ENCODE measurements at places on chromosomes 7 and 10.
A peak's percentile ranks its signal among the peaks of the same experiment; 100 is the strongest.

- DNase-seq = no peak
Measured at GRCh38 chr7:26789481-26790184, 74.8 kb downstream of the SKAP2 start.

- no peak for DNase-seq
Measured at GRCh38 chr10:47458466-47459154, 25.3 kb downstream of the ANXA8 start.

DNA sequence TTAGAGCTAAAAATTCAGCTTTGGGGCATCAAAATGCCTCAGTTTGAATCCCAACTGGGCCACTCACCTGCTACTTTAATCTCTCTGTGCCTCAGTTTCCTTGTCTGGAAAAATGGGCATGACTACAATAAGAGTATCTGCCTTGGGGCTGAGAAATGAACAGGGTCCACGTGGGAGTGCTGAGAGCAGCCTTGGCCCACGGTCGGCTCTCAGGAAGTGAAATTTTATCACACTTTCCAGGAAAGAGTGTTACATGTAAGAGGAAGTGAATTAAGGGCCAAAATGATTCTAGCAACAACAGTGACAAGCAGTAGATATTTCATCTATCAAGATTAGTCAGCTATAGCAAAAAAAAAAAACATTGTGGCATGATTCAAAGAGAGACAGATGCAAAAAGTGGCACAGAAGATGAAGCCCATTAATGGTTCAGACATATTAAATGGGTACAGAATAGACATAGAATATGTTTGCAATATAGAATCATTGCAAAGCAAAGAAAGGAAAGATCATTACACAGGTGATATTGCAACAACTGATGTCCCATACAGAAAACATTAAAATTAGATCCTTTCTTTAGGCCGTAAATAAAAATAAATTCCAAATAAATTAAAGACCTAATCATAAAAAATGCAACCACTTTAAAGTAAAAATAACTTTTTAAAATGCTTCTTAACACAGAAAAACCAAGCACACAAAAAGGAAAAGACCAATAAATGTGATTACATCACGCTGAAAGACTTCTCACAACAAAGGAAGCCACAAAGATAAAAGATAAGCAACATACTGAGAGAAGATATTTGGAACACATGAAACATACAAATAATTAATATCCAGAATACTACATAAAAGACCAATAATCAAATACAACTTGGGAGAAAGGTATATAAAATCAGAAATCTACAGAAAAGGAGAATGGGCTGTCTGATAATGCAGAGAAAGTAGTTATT, 4.3 kb downstream of the TMEM273 start:
- no peak for DNase-seq

GRCh38 chr7:5296611-5297226, 14.0 kb downstream of the SLC29A4 start:
- DNase-seq = peak; percentile 69

- no peak for DNase-seq
Measured at GRCh38 chr10:58972576-58973234, 203.7 kb upstream of the PHYHIPL start.

DNA sequence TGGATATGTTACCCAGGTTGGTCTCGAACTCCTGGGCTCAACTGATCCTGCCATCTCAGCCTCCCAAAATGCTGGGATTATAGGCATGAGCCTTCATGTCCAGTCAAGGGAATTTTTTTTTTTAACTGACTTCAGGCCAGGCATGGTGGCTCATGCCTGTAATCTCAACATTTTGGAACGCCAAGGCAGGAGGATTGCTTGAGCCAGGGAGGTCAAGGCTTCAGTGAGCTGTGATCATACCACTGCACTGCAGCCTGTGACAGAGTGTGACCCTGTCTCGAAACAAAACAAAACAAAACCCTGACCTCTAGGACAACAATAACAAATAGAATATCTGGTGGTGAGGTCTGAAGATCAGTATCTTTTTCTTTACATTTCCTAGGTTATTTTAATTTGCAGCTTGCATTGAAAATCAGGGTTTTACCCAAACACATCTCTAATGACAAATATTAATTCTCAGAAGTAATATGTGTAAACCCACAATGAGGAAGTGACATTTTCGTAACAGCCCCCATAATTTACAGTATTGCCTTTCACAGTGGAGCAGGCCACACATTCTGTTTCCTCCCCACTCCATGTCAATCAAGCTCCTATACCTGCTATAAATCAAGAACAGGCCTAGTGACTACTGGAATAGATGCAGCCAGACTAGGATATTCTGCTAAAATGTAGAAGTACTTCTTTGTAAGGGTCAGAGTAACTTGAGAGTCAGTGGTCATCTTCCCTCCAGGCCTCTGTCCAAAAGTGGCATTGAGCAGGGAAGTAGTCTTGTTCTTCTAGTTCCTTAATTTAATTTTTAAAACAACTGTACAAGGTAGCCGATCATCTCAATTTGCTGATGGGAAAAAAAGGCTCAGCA, 43.3 kb upstream of the ECHDC3 start:
- no peak for DNase-seq

- DNase-seq = no peak
Measured at GRCh38 chr7:140310337-140311002, 87.9 kb downstream of the SLC37A3 start.

- no peak for DNase-seq
Measured at GRCh38 chr10:99906470-99906869, 103.3 kb downstream of the DNMBP start.

DNA sequence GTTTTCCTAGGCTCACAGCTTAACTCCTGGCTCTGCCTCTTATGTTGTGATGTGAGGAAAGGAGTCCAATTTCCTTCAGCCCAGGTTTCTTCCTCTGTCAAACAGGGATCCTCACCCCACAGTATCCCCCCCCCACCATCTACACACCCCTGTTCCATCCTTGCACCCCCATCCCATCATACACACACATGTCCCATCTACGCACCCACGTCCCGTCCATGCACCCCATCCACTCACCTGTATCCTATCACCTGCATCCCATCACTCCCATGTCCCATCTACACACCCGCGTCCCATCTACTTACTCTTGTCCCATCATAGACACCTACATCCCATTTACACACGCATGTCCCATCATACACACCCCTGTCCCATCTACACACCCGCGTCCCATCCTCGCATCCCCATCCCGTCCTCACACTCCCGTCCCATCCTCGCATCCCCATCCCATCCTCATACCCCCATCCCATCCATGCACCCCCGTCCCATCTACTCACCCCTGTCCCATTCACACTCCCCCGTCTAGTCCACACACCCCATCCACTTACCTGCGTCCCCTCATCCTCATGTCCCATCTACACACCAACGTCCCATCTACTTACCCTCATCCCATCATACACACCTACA, 117.3 kb downstream of the TRRAP start:
- DNase-seq = no peak

DNA sequence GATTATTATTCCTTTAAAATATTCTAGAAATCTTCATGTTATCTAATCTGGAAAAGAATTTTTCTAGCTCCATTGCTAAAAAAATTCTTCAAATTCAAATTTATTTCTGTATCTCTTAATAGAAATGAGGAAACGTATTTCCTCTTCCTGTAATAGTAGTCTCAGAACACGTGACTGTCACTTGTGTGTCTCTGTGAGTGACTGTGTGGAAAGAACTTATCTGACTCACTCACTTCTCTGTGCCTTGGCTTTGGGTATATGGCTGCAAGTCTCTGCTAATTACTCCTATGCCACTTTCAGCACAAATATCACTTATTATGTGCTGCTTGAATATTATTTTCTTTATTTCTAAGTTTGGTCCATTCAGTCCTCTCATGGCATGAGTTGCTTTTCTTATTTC, 132.7 kb downstream of the CNTNAP2 start:
- DNase-seq = no peak

DNA sequence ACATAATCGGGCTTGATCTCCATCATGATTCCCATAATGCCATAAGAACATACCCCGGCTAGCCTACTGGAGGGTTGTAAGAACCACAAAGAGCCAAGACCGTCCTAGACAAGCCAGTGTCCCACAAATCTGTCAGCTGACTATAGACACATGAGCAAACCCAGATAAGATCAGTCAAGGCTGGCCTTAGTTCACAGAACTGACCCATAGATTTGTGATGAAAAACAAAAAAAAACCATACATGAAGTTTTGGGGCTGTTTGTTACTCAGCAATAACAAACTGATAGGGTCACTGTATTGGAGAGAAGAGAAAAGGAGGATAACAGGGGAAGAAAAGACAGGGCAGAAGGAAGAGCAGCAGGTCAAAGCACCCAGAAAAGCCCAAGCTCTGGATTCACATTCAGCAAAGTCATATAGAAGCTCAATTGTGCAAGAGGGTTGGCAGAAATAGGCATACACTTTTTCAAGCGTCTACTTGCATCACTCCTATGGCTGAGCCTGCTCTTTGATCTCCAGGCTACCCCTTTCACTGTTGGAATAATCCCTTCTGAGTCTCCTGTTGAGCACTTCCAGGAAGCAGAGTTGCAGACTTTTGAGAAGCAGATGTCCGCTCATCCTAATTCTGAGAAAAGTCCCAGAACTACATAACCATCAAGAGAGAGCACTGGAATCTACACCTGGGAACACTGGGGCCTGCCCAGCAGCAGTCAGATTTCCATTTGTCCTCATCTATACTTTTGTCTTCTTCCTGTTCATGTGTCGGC, 122.0 kb upstream of the HABP2 start:
- no peak for DNase-seq

DNA sequence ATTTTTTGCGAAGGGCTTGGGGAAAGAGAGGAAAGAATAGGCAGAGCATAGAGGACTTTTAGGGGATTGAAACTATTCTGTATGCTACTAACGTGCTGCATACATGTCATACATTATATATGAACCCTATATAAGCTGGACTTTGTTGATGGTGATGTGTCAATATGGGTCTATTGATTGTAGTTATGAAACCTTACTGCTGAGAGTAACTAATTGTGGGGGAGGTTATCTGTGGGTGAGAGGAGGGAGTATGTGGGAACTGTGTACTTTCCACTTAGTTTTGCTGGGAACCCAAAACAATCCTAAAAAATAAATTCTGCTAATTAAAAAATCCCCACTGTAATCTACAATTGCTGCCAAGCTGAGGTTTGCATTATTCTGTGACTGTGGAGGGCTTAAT, 15.3 kb upstream of the CYP2C19 start:
- no peak for DNase-seq

GRCh38 chr10:103395754-103396066, 565 bp downstream of the ATP5MK start:
- DNase-seq = peak; percentile 17

DNA sequence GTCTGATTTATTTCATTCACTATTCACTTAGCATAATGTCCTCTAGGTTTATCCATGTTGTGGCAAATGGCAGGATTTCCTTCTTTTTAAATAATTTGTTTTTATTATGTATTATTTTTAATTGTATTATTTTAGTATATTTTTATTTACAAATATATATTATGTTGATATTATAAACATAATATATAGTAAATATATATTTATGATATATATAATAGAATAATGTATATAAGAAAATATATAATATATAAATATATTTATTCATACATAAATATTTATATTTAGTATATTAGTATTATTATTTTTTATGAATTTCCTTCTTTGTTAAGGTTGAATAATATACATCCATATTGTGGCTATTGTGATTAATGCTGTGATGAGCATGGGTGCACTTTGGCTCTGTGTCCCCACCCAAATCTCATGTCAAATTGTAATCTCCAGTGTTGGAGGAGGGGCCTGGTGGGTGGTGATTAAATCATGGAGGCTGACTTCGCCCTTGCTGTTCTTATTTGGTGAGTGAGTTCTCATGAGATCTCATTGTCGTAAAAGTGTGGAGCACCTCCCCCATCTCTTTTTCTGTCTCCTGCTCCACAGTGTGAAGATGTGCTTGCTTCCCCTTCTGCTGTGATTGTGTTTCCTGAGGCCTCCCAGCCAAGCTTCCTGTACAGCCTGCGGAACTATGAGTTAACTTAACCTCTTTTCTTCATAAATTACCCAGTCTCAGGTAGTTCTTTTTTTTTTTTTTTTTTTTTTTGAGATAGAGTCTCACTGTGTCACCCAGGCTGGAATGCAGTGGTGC, 52.3 kb upstream of the CYP2C18 start:
- no peak for DNase-seq

GRCh38 chr7:133777701-133778100, 349.4 kb upstream of the LRGUK start:
- DNase-seq = no peak

- DNase-seq = peak; percentile 90
Measured at GRCh38 chr10:124388823-124389612, 29.7 kb downstream of the OAT start.

DNA sequence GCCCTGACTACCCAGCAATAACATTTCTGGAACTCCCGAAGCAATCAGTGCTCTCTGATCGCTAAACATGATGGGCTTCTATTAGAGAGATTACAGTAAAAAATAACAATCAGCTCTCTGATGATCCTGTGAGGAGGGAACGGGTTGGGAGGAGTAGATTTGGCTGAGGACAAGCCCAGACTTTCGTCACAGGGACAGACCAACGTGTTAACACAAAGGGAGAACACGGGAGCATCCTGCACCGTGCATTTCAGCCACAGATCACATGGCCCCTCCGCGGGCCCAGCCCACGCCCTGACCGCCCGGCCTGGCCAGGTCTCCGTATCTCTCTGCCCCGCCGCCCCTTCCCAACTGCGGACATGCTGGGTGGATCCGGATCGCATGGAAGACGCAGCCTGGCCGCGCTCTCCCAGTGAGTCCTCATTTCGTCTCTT, 95.0 kb upstream of the AGBL3 start:
- no peak for DNase-seq

- no peak for DNase-seq
Measured at GRCh38 chr7:69708857-69709256, 110.6 kb downstream of the AUTS2 start.

DNA sequence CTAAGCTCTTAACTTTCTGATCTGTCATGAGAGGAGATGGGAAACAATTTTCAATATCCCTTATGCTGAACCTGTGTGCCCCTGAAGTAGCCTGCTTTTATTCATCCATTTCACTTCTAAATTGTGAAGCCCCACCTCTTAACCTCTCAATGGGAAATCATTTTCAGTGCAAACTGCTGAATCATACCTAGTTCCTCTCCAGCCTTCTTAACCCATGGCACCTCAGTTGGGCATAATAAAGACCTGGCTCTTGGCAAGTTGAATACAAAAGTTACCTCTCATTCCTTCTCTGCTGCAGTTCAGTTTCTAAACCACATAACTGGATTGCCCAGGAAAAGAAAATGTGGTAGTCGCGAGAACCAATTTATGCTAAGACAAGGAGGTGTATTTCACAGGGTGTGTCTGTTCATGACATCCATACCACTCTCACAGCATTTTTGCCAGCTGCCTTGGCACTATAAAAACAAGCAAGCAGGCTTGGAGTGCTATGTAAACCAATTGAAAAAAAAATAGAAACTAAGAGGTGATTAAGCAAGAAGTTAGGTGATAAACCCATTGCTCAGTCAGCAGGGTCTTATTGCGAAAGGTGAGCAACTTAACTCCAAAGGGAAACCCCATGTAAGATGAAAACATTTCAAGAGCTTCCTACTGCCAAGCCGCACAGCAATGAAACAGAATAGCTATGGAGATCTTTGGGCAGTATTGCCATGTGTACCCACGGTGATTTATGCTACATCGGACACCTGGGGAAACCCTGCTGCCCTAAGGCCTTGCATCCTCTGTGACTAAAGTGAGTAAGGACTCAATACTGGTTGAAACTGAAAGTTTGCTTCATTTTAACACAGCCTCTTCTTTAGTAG, 57.0 kb upstream of the DKK1 start:
- no peak for DNase-seq

GRCh38 chr7:42110333-42110732, 126.7 kb downstream of the GLI3 start:
- no peak for DNase-seq

- peak; percentile 80 for DNase-seq
Measured at GRCh38 chr10:71212318-71213126, at the start of gene UNC5B. Gene UNC5B (plus strand): TSS chr10:71212570. CDS start chr10:71212986, 416 bp downstream.
